ENCODE measurements at places on chromosomes 7 and 10. TPM values are rescaled to one million over a fixed set of nuclear protein-coding genes. Genes with fewer than 3 reads are reported as not detected.

The H2BK1 gene
- not detected for polyA plus RNA-seq

The NKX1-2 gene
- polyA plus RNA-seq, result not detected

The UNCX gene
- polyA plus RNA-seq, result 1.4 TPM

The ADCY1 gene
- 2.9 TPM for polyA plus RNA-seq

The RTKN2 gene
- polyA plus RNA-seq, result 0.24 TPM

The RBP3 gene
- polyA plus RNA-seq, result not detected

DNA sequence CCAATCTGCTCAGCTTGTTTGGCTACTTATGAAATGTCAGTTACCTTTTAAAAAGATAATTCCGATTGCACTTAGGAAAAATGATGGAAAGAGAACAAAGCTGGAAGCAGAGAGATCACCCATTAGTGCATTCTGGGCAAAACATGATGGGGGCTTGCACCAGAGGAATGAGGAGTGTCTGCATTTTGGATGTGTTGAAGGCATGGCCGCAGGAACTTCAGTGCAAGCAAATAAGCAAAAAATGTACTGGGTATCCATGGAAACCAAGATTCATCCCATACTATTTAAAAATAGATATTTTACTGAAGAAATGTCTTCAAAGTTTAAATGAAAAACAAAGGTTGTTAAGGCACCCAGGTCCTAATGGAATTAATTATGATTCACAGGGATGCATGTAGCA, 655.0 kb downstream of the POM121L12 start:
- DNase-seq, result no peak

DNA sequence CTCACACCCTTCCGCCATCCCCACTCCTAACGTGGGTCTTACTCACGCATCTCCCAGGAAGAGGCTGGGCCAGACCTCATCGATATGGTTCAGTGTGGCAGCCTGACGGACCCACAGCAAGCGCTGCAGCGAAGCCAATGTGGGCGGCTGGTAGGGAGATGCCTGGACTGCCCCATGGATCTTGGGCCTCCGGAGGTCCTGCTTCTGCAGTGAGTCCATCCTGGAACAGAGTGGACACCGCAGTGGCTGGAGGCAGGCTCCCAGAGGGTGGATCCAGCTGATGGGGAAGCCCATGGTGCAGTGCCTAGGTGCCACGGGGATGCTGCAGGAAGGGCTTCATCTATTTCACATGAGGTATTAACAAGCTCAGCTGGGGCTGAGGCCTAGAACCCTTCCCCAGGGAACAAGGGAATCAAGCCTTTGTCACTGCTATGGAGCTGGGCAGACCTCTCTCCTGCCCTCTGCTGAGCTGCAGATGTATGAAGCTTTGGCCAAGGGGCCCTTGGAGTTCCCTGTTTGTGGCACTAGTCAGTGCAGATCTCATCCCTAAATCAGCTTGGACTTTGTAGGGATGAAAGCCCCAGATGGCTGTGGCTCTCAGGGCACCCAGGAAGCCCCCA, 13.7 kb upstream of the SAMD8 start:
- no peak for DNase-seq

DNA sequence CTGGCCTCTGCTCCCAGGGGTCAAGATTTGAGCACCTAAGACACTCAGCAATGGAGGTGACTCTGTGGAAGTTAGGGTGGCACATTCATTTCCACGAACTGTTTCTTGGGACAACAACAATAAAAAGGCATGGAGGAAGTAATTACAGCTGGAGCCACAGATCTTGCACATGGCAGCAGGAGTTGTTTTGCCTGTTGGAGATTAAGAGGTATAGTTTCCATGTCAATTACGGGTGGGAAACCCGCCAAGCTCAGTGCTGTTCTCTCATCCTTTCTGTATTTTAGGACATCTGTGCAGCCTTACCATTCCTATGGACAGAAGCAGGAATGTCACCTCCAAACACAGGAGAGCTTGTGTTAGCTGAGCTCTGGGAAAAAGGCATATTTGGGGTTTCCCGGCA, 201.2 kb downstream of the SNX10 start:
- no peak for DNase-seq

GRCh38 chr10:71601273-71601672, 118.3 kb downstream of the C10orf105 start:
- DNase-seq, result no peak

DNA sequence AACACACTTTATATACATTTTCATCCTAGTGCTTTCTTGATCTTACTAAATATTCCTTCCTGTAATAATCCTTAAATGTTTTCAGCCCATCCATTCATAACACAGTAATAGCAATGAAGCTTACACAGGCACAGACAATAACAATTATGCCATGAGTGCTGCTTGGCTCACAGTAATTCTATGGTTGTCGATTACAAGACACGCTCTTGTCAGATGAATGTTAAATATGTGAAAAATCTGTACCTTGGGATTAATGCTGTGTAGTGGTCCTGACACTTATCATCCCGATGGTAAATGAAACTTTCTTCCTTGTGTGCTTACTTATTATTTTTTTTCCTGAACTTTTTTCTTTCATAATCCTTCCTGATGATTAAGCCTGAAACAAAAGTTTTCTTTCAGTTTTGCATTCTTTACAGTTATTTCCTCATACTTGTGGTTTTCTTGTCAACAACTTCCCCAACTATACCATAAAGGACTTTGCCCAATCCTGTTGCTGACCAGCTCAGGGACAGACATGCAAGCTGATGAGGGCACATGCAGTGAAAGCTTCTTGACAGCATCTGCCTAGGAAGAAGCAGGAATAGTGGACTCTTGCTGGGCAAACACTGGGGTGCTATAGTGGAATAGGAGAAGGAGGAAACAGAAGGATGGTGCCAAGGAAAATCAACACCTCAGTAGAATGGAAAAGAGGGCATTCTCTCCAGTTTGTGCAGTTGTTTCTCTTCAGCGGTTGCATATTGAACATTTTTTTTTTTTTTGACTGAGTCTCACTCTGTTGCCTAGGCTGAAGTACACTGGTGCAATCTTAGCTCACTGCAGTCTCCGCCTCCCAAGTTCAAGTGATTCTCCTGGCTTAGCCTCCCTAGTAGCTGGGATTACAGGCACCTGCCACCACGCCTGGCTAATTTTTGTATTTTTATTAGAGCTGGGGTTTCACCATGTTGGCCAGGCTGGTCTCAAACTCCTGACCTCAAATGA, 6.7 kb upstream of the MGAM2 start:
- DNase-seq, result no peak

DNA sequence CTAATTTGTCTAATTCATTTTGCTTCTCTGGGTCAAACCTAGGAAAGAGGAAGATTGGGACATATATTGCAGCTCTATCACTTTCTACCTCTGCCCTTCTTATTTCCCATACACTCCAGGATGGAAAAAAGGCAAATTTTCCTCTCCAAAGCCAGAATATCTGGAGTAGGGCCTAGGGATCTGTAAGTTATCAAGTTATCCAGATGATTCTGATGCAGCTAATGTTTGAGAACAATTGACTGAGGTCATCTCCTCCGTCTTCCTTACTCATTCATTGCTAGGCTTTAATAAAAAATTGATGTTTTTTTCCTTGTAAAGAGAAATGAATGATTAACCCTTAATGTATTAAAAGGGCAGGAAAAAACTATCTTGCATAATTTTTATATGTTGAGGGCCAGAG, 211.9 kb upstream of the GLI3 start:
- no peak for DNase-seq

GRCh38 chr7:103851357-103851756, 138.1 kb downstream of the RELN start:
- peak; percentile 55 for DNase-seq

GRCh38 chr10:21399392-21400035, 126.0 kb downstream of the SKIDA1 start:
- DNase-seq, result peak; percentile 74

GRCh38 chr7:7693881-7694280, 24.5 kb downstream of the RPA3 start:
- no peak for DNase-seq

DNA sequence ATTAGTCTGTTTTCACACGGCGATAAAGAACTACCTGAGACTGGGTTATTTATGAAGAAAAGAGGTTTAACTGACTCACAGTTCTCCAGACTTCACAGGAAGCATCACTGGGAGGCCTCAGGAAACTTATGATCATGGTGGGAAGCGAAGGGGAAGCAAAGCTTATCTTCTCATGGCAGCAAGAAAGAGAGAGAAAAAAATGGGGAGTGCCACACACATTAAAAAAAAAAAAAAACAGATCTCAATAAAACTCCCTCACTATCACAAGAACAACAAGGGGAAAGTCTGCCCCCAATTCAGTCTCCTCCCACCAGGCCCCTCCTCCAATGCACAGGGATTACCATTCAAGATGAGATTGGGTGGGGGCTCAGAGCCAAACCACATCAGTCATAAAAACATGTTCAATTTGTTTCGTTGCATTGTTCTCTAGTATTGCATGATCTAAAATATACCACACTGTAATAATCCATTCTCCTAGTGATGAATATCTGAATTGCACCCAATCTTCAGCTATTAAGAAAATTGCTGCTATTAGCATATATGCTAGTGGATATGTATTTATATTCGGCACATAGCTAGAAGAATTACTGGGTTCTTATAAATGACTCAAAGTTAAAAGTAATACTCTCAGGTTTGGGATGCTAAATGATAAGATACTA, 328.9 kb upstream of the KCND2 start:
- DNase-seq, result no peak
